ENCODE measurements at places on chromosomes 1 and 21.
A peak's percentile ranks its signal among the peaks of the same experiment; 100 is the strongest.

- DNase-seq: no peak
These were observed 216.6 kb downstream of the PLA2G4A start for GRCh38 chr1:187045371-187045770.

DNA sequence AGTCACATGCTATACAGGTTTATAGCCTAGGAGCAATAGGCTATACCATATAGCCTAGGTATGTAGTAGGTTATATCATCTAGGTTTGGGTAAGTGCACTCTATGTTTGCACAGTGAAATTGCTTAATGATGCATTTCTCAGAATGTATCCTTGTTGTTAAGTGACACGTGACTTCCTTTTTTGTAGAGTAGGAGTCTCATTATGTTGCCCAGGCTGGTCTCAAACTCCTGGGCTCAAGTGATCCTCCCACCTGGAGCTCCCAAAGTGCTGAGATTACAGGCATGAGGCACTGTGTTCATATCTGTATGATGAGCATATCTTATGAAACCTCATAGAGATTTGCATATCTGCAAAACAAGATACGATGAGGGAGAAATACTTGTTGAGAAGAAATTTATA lies 13.8 kb upstream of the ABCB10 start:
- DNase-seq: no peak

- DNase-seq: no peak
These were observed 69.1 kb downstream of the KCNJ15 start for GRCh38 chr21:38325731-38326420.

- no peak for DNase-seq
These were observed 102.3 kb downstream of the NPHP4 start for GRCh38 chr1:5889901-5890300.

GRCh38 chr1:94205639-94206038 lies 31.7 kb downstream of the ARHGAP29 start:
- DNase-seq: no peak

DNA sequence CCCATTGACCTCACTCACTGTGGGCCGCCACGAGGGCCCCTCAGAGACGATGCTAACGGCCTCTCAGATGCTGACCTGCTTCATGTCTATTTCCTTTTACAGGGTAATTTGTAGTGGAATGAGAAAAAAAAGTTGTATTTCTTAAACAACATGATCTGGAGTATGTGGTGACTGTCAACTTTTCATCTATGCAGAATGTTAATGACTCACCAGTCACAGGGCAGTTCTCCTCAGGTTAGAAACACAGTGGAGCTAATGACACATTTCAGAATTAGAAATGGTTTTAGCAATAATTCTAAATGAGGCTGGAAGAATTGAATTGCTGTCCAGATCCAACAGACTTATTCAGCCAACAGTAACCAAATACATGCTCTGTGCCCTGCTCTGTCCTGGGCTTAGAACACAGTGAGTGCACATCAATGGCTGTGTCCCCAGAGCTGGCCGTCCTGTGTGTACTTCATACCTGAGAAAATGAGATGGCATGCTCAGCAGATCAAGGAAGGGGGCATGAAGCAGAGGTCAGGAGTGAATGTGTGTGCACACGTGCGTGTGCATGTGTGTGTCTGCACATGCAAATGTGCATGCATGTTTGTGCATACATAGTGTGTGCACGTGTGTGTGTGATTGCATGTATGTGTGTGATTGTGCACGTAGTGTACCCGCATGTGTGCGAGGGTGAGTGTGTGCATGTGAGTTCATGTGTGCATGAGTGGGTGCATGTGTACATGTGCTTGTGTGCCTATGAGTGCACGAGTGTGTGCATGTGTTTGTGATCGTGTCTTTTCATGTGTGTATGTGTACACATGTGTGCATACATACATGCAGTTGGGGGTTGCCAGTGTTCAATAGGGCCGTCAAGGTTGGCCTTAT lies 145.3 kb downstream of the PCBP3 start:
- no peak for DNase-seq

DNA sequence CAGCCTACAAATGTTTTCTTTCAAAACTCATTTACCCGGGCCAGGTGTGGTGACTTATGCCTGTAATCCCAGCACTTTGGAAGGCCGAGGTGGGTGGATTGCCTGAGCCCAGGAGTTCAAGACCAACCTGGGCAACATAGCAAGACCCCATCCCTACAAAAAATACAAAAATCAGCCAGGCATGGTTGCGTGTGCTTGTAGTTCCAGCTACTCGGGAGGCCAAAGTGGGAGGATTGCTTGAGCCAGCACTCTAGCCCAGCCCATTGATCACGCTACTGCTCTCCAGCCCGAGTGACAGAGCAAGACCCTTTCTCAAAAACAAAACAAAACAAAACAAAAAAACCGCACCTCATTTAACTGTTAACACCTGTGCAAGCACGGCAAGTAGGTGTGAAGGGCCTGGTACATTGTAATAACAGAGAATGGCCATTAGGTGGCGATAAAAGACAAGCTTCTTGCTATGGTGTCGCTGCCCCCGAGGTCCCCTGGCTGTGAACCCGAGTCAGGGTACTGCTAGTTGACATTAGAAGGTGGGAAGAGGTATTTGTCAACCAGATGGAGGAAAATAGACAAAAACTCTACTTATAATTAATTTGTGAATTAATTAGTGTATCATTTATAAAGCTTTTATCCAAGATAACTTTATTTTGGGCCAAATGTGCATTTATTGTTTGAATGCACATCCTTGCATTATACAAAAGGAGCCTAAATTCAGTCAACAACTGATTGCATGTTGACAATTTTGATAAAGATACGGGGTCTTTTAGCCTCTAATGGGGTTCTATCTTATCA lies 66.5 kb downstream of the SH3BGR start:
- DNase-seq: peak; percentile 66

DNA sequence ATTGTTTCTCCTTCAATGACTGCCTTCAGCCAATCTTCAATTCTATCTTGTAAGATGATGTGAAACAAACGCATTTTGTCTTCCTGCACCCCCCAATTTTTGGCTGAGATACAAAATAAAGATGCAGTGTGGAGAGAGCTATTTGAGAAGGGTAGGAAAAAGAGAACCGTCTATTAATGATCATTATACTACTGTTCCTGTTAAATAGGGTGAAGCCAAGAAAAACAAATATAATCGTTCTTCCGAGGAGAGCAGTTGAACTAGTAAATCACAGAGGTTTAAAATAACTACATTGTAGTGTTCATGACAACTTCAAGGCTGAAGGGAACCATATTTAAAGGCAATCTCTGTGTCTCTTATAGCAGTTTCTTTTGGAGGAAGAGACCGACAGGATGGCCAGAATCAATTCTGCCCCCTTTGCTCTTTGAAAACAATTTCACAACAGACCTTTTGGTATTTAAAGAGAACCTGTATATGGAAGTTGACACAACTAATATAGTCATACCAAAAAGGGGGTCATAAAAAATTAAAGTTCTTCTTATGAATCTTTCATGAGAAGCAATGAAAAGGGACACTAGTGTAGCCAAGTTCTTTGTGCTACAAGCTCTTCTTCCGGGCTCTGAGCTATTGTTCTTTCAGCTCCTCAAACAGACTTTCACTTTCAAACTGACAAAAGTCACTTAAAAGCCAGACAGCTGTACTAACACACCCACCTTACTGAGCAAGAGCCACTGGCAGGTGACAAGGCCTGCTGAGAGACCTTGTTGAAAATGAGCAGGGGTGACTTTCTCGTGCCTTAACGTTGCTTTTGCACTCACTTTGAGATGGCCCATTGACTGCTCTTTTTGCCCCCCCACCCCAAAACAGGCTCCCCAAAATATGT lies 30.9 kb downstream of the PROX1 start:
- no peak for DNase-seq

DNA sequence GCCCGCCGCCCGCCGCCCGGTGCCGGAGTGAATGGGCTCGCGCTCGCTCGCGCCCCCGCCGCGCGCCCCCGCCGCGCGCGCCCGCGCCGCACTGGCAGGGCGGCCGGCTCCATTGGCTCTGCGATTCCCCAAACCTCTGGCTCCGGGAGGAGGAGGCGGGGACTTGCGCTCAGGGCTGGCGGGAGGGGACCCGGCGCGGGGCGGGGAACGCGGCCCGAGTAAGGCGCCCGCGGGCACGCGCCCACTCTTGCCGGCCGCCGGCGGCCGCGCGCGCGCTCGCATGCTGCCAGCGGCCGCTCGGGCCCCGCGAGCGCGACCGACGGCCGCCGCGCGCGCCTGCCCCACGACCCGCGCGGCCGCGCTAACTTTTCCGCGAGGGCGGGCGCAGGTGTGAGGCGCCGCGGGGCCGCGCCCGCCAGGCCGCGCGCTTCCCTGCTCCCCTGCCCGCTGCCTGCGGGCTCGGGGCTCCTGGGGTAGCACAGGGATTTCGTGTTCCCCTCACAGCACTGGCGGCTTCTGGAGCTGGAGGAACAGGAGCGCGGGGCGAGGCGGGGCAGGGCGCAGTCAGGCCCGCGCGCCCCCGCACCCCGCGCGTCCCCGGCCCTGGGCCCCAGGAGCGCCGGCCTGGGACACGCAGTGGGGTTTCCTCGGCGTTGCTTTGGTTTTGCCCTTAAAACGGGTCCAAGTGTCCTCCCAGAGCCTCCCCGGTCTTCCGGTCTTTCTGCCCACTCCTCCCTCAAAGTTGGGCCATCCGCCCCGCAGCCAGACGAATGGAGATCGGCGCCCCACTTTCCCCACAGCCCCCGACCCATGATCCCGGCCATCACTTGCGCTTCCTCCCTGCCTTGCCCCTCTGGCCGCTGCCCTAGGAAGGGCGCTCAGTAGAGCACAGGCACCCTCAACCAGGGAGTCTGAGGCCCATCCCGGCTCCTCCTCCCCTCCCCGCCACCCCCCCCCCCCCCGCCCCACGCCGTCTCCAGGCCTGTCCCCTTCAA lies 101.5 kb downstream of the CASZ1 start:
- DNase-seq: peak; percentile 81

DNA sequence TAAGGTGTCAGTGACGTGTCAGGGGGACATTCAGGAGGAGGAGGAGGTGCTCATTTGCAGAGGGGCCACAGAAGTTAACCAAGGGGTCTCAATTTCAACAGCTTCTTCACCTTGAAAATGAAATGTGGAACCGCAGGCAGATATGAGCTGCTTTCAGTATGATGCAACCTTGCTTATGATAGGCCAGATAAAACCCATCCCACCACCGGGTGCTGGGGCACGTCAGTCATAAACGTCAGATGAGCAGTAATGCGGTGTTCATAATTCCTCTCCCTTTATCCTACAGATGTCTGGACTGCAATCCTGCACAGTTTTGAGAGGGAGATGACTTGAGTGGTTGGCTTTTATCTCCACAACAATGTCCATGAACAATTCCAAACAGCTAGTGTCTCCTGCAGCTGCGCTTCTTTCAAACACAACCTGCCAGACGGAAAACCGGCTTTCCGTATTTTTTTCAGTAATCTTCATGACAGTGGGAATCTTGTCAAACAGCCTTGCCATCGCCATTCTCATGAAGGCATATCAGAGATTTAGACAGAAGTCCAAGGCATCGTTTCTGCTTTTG lies 1.7 kb downstream of the PTGFR start:
- DNase-seq: no peak

DNA sequence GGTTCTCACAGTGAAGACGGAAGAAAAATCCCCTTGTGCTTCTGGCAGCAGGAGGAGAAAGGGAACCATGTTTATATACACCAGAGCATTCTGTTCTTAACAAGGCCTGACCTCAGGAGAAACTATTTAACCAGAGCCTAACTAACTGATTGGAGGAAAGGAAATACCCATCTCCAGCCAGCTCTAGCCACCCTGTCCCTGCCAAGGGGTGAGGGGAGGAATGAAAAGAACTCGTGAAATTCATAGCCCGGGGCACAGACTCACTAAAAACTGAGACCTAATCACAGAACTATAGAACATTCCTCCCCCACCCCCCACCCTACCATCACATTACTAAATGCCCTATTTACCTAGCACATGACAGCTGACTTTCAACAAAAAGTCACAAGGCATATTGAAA lies 65.0 kb downstream of the KCNH1 start:
- peak; percentile 96 for DNase-seq

- DNase-seq: peak; percentile 97
These were observed 61.6 kb downstream of the DHRS3 start for GRCh38 chr1:12556368-12556930.

GRCh38 chr1:239805851-239806772 lies 285.6 kb upstream of the FMN2 start:
- DNase-seq: no peak

DNA sequence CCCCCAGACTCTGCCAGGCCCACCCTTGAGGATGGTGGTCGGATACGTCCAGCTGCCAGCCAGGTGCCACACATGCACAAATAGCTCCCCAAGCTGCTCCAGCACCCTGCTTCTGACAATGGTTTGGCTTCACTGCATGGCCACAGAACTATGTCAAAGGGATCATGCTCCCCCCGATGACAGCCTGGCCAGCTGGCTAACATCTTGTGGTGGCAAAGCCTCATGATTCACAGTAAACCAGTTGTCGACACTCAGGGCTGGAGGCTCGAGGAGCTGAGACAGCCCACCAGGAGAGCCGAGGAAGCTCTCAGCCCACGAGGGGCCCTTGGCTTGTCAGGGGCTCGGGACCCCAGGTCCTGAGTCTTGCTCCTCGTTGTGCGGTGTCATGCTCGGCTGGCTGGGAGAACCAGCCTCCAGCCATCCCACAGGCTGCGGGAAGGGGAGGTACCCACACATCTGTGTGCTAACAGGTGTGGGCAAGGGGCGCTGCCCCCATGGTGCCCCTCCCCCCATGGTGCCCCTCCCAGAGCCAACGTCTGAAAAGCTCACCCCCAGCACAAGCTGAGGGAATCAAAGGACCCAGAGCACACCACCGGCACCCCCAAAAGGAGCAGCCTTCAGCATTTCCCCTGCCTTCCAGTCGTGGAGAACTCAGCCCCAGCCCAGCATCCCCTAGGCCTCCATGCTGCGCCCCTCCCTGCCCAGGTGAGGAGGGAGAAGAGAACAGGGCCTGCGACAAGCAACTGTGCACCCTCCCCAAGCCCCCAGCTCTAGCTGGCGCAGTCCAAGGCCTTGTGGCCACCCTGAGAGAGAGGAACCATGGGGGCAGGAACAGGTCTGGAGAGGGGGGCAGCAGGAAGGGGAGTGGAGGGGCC lies 41.2 kb downstream of the KIF21B start:
- no peak for DNase-seq

- DNase-seq: no peak
These were observed 4.8 kb downstream of the MGST3 start for GRCh38 chr1:165635823-165636222.

- DNase-seq: no peak
These were observed 10.6 kb downstream of the GFI1 start for GRCh38 chr1:92476071-92476631.

- no peak for DNase-seq
These were observed 10.7 kb upstream of the PTBP2 start for GRCh38 chr1:96710708-96711477.

DNA sequence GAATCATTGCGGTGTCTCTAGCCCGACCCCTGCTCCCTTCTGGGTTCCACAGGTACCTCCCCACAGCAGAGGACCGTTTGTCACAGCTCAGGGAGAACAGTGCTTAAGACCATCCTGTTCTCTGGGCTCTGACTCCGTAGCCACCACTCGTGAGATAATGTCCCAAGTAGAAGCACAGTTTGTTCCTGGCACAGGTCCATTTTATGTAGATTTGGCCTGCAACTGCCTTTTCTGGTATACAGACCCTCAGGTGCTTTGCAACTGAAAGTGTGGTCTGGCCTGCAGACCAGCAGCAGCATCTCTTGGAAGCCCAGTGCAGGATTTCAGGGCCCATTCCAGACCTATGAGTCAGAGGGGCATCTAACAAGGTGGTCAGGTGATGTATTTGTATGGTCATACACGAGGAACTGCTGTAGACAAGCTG lies 28.4 kb upstream of the TMEM125 start:
- DNase-seq: no peak

All from SK-MEL-5 (cell line).